ENCODE measurements at places on chromosomes 6 and 20. TPM values are rescaled to one million over a fixed set of nuclear protein-coding genes. Genes with fewer than 3 reads are reported as not detected.

The HLA-DQB1 gene
- under 0.01 TPM for total RNA-seq

GRCh38 chr20:8527998-8528723 is 396.1 kb downstream of the PLCB1 start:
- DNase-seq = no peak

The ULBP1 gene
- total RNA-seq = 0.33 TPM

DNA sequence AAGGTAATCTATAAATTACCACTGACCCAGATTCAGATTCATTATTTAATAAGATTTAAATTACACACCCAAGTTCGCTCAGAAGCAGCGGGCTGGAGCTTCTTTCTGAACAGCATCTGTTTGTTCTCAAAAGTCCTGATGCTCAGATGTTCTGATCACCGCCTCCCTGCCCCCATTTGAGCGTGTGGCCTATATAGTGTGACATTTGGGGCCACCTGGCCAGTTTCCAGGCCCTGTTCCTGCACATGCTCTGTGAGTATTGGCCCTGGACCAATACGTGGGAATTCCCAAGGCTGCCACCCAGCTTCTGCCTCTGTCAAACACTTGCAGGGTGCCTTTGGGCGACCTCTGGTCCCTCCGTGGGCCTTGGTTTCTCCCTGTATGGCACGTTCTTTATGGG is 228.8 kb downstream of the TFAP2C start:
- DNase-seq = no peak

The TP53TG5 gene
- total RNA-seq = not detected

- DNase-seq = no peak
Observed at GRCh38 chr6:152170702-152171667, 363.5 kb downstream of the ESR1 start.

GRCh38 chr20:63854766-63855362 is 6.4 kb upstream of the ABHD16B start:
- DNase-seq = peak; percentile 84

The ZBP1 gene
- not detected for total RNA-seq

- no peak for DNase-seq
Observed at GRCh38 chr6:97145691-97146090, 137.3 kb downstream of the MMS22L start.

The TNF gene
- not detected for total RNA-seq

DNA sequence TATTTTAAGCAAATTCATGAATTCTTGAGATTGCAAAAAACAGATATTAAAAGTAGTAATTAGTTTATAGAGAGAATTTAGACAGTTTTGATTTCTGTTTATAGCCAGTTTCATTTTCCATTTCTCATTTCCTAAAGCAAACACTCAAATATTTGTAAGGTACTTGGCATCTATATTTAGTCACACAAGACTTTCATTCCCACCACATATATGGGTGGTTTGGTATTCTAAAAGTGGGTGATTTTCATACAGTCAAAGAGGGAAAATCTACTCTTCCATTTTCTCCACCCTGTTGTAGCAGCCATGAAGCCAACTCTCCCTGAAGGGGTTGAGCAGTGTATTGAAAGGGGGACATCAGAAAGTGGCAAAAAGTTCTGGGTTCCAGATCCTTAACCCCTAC is 181.1 kb upstream of the SUPT3H start:
- DNase-seq = no peak

DNA sequence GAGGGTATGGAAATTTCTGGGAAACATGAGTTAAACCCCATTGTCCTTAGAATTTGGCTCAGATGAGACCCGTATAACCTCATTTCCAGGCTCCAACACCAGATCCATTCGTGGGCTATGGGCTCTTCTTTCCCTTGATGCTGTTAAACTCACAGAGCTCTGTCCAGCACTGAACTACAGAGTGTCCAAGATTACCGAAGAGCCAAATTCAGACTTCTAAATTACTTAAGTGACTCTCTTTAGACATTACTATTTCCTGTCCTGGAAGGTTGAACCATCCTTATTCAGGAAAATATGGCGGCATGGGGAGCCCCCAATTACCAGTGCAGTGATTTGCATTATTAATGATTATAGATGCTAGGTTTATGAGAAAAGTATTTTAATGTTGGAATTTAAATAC is 124.9 kb upstream of the EDN1 start:
- DNase-seq = no peak

DNA sequence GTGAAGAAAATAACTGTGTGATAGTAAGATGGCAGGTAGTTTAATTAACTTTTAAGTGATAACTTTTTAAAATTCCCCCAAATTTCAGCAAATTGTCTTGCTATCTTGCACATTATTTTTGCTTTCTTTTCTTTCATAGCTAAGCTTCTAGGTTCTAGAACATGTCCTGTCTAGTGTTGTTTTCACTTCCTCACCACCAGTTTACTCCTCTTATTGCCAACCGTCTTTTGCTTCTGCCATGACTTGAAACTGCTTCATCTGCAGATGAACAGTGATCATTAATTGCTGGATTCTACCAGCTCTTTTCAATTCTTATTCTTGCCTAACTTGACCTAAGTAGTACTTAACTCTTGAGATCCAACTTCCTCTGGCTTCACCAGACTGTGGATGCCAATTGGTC is 137.8 kb downstream of the CENPW start:
- DNase-seq = no peak

DNA sequence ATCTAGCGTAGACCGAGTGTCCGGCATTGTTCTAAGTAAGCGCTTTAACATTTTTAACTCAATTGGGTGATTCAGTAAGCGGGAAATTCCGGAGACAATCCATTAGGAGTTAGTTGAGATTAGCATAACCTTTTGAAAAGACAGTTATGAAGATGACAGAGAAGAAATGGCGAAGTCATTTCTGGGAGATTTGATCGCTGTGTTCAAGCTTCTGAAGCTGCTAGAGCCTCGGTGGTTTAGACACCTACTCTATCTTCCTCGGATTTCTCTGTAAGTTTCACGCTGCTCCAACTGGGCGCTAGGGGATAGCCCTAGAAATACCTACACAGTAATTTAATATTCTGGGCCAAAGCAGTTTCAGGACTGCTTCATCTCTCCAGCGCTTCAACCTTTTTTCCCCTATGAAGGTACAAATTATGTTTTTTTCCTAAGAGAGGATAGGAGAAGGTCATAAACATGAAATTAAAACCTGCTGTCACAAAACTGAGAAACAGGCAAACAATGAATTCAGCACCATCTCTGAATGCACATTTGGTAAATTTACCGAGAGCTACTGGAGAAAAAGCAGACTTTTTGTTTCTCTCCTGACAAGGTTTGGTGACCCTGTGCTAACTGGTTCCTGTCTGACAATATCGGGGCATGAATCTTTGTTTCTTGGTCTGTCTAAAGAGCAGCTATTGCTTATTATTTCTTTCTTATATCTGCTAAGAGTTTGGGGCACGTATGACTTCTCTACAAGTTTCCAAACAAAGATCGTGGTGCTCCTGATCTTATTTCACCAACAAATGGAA is 22.4 kb downstream of the ZNF311 start:
- no peak for DNase-seq

DNA sequence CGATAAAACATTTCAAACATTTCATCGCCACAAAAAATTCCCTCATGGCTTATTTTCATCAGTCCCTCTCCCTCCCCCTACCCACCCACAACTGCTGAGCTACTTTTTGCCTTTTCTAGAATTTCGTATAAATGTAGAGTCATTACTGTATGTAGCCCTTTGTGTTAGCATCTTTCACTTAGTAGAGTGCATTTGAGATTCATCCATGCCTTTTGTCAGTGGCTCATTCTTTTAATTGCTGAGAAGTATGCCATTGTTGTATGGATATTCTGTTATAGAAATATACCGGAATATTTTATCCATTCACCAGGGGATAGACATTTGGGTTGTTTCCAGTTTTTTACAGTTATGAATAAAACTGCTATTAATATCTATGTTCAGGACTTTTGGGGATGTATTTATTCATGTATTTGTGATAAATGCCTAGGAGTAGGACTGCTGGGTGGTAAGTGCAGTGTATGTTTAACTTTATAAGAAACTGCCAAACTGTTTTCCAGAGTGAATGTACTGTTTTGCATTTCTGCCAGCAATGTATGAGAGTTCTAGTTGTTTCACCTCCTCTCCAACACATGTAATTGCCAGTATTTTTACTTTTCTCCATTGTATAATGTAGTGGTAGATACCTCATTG is 50.4 kb downstream of the FOXO3 start:
- DNase-seq = no peak

GRCh38 chr6:148700741-148701311 is 46.0 kb upstream of the UST start:
- peak; percentile 34 for DNase-seq

DNA sequence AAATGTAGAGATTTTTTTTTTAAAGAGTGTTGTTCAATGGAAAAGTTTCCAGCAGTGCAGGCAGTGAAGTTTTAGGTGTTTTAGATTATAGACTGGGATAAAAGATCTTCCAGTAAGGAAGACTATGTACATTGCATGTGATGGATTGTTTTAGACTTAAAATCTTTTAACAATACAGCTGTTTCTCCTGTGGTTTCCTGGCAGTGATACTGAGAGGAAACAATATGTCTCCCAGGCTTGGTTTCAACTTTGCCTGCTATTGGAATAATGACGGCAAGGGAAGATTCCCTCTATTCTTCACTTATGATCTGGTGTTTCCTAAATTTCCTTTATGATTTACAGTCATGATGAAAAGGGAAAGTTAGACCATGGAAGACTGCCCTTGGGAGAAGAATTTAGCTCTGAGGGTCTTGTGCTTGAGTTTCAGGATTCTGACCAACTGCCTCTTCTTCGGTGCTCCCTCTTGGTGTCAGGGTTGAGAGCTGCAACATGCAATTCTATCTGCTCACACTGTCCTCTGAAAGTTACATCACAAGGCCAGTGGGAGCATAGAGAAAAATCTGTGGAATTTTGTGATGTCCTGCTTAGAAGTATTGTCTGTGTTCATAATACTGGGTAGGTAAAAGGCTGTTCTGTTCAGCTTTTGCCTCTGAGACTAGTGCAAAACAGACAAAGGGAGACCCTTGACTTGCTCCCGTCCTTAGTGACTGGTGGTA is 262.8 kb upstream of the MAN1A1 start:
- DNase-seq = no peak

DNA sequence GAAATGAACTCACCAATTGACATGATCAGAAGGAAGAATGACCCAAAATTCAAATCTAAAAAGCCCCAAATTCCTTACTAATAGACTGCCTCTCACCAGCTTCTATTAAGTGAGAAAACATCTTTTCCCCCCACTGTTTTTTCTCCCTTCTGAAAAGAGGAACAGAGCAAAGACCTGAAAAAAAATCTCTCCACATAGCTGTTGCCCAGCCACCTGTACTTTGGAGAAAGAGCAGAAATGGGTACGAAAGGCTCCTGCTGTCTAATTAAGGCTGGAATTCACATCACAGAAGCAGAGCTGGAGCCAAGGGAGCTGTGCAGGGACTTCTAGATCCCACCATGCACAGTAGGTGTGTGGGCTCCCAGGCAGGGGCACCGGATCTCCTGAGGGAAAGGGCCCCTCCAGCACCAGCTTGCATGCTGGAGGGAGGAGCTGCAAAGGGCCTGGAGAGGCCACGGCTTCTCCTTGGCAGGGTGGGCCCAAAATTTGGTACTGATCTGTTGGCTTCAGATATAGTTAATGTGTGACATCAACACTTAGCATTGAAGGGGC is 73.2 kb upstream of the DUSP22 start:
- no peak for DNase-seq

DNA sequence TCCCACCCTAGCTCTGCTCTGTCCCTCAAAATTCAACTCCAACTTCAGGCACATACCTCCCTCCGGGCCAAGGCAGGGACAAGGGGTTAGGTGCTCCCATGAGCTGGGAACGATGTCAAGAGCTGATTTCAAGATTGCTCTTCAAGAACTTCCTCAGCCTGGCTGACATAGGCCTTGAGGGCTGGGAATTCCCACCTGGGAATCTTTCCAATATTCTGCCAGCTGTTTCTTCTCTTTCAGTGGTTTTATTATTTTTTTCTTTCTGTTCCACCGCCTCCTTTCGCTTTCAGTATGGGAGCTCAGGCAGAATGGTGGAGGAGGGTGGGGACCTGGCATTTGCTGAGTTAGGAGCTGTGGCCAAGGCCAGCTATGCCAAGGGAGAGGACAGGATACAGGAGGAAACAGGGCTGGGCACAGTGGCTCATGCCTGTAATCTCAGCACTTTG is 33.7 kb downstream of the SRSF3 start:
- no peak for DNase-seq

All from H7 (cell line).